ENCODE measurements at places on chromosomes 1 and 21. TPM values are rescaled to one million over a fixed set of nuclear protein-coding genes. Genes with fewer than 3 reads are reported as not detected.

OPTC gene
- not detected for total RNA-seq

CYP4A11 gene
- total RNA-seq: not detected

GSTM2 gene
- total RNA-seq: 6.7 TPM

TRIM46 gene
- total RNA-seq: 4.4 TPM

OR2G6 gene
- not detected for total RNA-seq

GPR3 gene
- total RNA-seq: 2.4 TPM

SETD4 gene
- total RNA-seq: 16.0 TPM

PLPPR5 gene
- total RNA-seq: 0.20 TPM

SPRR3 gene
- total RNA-seq: 0.44 TPM

NUF2 gene
- 30.0 TPM for total RNA-seq

DMAP1 gene
- 23.5 TPM for total RNA-seq

- no peak for DNase-seq
Measured at GRCh38 chr1:1677718-1678580, 14.6 kb downstream of the SLC35E2B start.

DNA sequence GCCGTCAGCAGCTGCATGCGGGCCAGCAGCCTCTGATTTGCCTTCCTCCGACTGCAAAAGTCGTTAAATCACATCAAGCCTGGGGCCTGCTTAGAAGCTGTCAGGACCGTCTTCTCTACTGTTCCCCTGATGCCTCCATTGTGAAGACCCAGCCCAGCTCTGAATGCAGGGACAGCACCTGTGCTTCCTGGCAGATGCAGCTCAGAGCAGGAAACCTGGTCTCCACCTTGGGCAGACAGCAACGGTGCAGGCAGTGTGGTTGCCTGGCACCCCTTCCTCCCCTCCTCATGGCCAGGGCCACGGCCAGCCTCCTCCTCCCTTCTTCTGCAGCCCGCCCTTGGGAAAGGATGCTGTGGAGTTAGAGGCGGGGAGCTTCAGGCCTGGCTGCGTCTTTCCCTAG, 92.3 kb upstream of the COL6A1 start:
- no peak for DNase-seq

- no peak for DNase-seq
Measured at GRCh38 chr1:42845866-42846256, 552 bp upstream of the ZNF691 start.

DNA sequence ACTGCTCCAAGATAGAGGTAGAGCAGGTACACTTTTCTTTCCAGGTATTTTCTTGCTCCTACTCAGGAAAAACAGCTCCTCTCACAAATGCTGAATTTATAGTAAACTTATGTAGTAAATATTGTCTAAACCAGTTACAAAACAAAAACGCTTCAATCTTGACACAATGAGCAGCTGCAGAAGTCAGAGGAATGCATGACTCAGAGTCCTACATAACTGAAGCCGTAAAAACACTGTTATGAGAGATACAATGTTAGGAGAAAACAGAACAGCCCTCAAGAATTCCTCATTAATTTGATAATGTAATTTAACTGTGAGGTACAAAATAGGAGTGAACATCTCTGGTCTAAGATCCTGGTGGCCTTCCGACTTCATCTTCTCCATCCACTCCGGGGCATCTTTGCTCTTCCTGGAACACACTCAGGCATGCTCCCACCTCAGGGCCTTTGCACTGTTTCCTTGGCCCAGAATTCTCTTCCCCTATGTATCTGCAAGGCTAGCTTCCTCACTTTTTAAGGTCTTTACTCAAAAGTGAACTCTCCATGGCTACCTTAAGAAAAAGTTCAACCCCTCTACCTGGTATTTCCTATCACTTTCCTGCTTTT, 138.5 kb downstream of the SLC45A1 start:
- DNase-seq: peak; percentile 66

- DNase-seq: no peak
Measured at GRCh38 chr1:116015679-116016078, 39.4 kb downstream of the SLC22A15 start.

- DNase-seq: no peak
Measured at GRCh38 chr1:15663925-15664324, 20.2 kb upstream of the PLEKHM2 start.

DNA sequence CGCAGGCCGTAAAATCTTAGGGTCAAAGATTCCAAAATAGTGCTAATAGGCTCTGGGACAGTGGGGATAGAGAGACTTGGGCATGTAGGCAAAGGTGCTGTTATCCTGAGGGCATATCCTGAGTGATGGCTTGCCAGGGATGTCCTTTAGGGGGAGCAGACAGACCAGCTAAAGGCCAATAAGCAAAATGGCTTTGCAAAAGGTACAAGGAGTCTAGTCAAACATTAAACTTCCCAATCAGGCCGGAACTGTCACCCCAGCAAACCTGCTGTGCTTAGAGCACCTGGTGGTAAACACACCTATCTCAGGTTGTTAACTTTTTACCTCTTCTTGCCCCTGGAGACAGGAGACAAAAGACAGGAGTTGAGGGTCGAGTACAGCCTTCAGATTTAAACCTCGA, 49.1 kb downstream of the TRABD2B start:
- DNase-seq: no peak

GRCh38 chr1:28091043-28091781, 2.8 kb upstream of the EYA3 start:
- peak; percentile 52 for DNase-seq

GRCh38 chr1:90201467-90202358, 206.8 kb downstream of the ZNF326 start:
- peak; percentile 39 for DNase-seq

DNA sequence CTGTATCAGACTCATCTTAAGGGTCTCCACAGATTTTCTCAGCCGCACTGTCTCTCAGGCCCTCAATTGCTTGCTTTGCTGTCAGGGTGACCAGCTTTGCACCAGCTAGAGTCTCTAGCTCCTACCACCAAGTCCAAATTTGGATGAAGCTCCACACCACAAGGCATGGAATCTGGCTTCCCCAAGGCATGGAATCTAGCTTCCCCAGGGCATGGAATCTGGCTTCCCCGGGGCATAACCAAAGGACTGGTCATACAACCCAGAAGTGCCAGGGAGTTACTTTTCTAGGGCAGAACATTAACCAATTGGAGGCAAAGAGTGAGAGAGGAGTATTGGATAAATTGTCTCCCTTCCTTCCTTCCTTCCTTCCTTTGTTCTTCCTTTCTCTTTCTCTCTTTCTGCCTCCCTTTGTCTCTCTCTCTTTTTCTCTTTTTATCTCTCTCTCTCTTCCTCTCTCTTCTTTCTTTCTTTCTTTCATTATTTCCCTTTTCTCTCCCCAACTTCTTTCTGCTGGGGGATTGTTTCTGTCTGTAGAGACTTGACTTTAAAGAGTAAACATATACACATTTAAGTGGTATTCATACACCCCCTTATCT, 76.9 kb upstream of the HAO2 start:
- DNase-seq: no peak

- no peak for DNase-seq
Measured at GRCh38 chr1:89429062-89429461, 65.2 kb downstream of the GBP6 start.

DNA sequence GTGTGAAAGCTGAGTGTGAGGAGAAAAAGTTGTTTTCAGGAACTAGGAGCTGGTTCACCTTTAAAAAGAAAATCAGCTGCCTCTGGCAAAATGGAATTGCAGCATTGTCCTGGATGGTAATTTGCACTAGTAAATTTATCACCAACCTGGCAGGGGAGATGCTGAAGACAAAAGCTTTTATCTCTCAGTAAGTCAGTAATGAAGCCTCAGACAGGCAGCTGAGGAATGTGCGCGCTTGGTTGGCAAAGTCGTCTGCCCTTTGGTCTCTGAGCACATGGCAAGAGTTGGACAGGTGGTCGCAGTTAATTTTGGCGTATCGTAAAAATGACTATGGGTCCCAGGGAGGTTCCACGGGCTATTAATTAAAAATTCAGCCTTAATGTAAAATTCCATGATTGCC, 131.9 kb downstream of the BACH1 start:
- DNase-seq: no peak

GRCh38 chr1:183218971-183219615, 33.0 kb downstream of the LAMC2 start:
- DNase-seq: no peak

- no peak for DNase-seq
Measured at GRCh38 chr1:8742022-8742924, 75.2 kb downstream of the RERE start.

GRCh38 chr1:32338637-32339145, 2.7 kb upstream of the MARCKSL1 start:
- no peak for DNase-seq

- DNase-seq: no peak
Measured at GRCh38 chr21:35681946-35682345, 378.4 kb downstream of the SETD4 start.

DNA sequence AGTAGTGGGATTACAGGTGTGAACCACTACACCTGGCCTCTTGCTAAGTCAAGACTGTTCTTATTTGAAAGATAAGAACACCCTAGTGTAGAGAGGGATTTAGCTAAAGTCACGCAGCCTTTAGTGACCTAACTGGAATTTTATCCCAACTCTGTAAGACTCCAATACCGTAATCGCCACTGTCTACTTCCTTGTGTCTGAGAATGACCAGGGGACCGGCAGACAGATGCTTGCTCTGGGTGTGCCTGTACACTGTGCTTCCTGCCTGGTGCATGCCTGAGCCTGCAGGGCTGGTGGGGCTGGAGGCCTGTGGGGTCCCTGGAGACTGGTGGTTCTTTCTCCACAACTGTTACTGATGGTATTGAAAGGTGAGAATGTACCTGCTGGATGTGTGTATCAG, 15.3 kb downstream of the MFSD2A start:
- no peak for DNase-seq

GRCh38 chr1:115060501-115060900, 28.8 kb downstream of the TSPAN2 start:
- DNase-seq: no peak

DNA sequence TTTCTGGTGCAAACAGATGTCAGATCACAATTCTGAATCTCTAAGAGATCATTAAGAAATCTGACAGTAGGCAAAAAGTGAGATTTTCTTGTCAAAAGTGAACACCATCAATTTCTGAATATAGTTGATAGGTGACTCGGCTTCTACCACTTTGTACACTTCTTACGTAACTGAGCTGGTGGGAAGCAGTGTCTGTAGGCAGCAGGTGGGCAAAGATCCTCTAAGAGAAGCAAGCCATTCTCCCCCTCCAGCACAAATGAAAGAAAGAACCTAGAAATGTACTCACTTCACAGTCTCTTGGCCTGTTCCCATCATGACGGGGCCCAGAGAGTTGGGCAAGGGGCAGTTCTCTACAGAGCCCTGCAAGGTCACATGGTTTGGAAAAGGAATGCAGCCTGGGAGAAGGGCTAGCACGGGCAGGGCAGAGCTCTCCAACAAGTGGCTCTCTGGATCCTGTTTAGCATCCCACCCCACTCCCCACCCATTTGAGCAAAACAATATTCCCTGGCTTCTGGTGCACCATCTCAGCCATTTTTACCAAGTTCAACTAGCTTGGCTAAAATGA, 412.6 kb downstream of the LTN1 start:
- no peak for DNase-seq

- DNase-seq: no peak
Measured at GRCh38 chr1:238660849-238661248, 725.5 kb upstream of the CHRM3 start.

Measured in foreskin keratinocyte (primary cell).